ENCODE measurements at places on chromosomes 1 and 21.
A peak's percentile ranks its signal among the peaks of the same experiment; 100 is the strongest.

- DNase-seq = peak; percentile 70
These were observed 4.5 kb downstream of the KCNJ9 start for GRCh38 chr1:160085686-160086455.

DNA sequence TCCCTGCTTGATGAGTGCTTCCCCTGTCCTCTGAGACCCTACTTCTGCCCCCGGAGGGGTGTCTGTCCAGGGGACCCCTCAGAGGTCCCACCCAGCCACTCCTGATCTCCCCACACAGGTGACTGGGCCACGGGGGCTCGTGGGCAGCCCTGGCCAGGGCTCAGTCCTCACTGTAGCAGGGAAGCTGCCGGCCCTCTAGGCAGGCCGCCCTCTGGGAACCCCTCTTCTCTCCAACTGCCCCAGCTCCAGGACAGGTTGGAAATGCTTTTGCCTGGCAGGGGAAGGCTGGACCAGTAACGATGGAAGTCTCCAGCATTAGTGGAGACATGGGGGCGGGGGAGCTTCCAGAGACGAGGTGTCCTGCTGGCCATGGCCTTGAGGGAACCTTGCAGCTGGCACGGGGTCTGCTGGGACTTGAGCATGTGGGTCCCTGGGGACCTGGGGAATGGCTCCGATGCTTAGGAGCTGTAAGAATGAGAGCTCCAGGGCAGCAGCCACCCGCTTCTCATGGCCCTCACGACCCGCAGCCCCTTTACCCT is 3.1 kb upstream of the FNDC10 start:
- no peak for DNase-seq

GRCh38 chr1:229368347-229368746 is 25.5 kb upstream of the CCSAP start:
- DNase-seq = no peak

DNA sequence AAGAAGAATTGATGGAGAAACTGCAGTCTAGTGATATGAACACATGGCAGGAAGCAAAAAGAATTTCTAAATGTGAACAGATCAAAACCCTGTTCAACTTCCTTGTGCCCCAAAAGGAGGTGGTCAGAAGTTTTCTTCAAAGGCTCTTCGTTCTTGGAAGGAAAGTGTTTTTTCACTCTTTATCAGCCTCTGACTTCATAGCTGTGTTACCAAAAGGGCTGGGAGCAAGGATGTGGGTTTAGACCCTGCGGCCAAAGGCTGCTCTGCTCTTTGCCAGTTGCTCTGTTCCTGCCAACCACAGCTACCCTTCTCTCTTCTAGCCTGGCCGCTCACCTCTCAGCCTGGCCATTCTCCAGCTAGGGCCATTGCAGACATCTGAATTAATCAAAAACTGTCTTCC is 53.8 kb downstream of the PTGER3 start:
- no peak for DNase-seq

DNA sequence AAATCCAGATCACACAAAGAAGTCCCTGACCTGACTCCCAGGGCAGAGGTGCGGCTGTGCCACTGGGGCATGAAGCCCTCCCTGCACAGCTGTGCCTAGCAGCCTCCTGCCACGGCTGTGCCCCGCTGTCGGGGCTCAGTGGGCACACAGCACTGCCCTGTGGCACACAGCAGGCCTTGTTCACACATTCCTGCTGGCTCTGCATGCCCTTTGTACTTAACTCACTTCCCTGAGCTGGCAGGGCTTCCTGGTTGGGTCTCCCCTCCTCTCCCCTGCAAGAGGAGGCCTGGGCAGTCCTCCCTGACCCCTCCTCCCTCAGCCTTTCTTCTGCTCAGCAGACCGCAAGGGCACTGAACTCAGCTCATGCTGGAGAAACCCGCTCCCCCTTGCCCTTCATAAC is 14.8 kb downstream of the LHX4 start:
- no peak for DNase-seq

DNA sequence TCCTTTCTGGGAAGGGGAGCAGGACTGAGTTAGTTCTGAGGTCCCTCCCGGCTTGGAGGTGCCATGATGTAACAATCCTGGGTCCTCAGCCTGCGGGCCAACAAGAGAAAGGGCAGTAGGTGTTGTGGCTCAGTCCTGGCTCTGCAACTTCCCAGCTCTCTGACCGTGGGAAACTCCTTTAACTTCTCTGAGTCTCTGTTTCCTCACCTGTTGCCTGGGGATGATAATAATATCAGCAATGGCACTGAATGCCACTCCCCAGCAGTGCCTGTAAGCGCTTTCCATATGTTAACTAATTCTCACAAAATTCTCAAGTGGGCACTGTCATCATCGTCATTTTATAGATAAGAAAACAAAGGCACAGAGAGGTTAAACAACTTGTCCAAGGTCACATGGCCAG is 2.3 kb downstream of the PADI3 start:
- DNase-seq = no peak

DNA sequence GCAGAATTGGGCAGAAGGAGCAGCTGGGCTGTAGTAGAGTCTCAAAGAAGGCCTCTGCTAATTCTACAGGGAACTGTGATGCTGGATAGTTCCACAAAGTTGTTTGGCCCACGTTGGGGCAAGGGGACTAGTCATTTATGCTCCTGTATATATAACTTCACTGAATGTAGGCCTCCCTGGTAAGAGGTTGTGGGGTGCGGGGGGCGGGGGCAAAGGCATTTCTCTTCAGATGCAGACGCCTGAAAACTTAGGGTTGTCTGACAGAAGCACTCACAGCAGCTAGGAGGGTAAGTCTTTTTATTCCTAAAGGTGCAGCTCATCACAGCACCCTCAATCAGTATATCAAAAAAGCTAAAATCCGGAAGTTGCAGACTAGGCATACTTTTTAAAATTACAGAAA is 38.5 kb upstream of the DENND1B start:
- no peak for DNase-seq

DNA sequence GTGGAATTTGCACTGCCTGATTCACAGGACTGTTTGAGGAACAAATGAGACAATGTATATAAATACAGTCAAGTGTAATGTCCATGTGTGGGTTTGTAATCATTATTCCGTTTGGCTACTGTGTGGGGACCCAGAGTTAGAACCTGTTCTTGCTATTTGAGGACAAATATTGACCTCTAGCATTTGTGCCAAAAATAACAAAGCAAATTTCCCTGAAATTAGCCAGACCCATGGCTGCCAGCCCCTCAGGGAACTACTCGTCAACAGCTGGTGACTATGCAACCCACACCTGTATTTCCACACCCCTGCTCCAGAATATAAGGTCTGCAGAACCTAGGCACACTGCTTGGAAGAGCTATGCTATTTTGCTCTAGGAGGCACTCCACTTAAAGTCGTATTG is 70.7 kb downstream of the KCNJ6 start:
- no peak for DNase-seq

- DNase-seq = no peak
These were observed 20.7 kb upstream of the CLIC4 start for GRCh38 chr1:24724345-24725208.

GRCh38 chr1:24984300-24984699 is 54.2 kb upstream of the RUNX3 start:
- no peak for DNase-seq

DNA sequence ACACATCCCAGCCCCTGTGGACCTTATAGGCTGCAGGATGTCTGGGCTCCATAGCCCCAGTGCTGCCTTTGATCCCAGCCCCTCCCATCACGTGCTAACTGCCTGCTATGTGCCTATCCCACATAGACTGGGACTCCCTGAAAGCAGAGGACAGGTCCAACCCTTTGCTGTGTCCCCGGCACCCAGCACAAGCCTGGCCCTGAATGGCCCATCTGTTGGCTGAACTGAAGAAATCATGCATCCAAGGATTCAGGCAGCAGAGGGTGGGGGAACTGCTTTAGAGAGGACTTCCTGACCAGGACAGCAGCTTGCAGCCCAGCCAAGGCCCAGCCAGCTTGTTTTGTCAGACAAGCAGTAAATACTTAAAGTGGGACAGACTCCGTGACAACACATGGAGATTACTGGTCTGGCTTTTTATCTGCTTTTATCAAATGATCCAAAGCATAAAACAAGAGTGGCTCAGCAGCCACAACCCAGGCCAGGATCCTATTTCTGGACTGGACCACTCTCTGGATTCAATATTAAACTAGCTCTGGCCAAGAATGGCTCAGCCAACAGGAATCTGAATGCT is 69.3 kb downstream of the GLIS1 start:
- no peak for DNase-seq

GRCh38 chr1:228980232-228980937 is 245.1 kb downstream of the RHOU start:
- no peak for DNase-seq

DNA sequence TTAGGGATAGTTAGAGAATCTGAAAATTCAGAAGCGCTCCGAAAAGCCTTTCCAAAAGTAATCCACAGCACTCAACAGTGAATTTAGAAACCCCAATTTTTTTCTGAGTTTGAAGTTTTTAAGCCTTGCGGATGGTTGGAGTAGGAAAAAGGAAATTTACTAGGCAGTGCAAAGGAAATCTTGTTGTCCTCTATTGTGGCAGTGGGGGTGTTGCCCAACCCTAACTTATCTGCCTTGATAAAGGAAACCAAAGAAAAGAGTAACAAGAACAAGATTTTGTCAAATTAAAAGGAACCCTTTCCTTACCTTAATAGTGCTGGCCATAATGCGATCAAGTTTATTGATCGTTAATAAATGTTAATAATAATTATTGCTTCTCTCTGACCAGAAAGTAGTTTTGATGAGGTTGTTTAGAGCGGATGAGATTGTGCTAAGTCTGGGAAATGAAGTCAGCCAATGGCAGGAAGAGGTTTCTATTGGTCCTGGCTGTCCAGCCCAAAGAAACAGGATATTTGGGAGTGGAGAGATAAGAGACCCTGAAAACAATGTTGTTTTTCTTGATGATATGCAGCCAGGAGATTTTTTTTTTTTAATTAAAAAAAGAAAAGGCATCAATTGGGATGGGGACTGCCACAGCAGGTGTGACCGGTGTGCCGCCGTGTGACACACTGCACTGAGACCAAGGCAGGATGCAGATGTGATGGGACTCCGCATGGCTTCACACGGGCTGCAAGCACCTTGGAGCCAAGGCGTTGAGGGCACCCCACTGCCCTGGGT is at the start of gene ERG:
ERG (minus strand) TSS at position 421 of the 777 bp plus-strand sequence; CDS start at position 324, 97 bp downstream.
- DNase-seq = no peak

GRCh38 chr1:30604801-30605440 is 118.5 kb downstream of the MATN1 start:
- DNase-seq = no peak

DNA sequence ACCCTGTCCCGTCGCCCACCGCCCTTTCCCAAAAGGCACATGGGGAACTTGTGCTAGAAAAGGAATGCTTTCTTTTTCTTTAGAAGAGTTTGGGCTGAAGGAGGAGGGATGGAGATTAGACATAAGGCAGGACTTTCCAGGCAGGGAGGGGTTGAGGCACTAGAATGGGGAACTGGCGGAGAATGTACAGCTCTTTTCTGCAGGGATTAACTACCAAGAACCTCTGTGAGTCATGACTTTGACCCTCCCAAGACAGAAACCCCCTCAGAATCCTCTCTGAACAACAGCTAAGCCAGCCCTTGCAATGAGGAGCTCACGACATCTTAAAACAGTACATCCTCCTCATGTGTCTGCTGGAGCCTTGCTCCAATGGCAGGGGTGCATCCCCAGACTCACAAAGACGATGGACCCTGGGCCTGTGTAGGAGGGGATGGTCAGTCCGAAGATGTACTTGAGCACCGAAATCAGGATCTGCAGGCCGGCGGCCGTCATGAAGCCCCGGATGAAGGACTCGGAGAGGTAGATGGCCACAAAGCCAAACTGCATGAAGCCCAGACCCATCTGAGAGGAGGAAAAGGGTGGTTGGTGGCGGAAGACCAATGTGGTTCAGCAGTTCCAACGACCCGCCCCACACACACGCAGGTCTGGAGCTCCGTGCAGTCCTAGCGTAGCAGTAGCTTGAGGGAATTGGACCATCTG is 13.6 kb downstream of the SLC26A9 start:
- no peak for DNase-seq

- DNase-seq = no peak
These were observed 142.2 kb downstream of the URB2 start for GRCh38 chr1:229768232-229768631.

GRCh38 chr1:55886856-55887712 is 671.9 kb upstream of the USP24 start:
- no peak for DNase-seq

- peak; percentile 77 for DNase-seq
These were observed 12.5 kb downstream of the TRAF3IP3 start for GRCh38 chr1:209768354-209768774.

- DNase-seq = no peak
These were observed 155.9 kb downstream of the PLXNA2 start for GRCh38 chr1:208088319-208088718.

GRCh38 chr1:6490181-6491080 is 1.0 kb downstream of the PLEKHG5 start:
- DNase-seq = peak; percentile 60

- DNase-seq = no peak
These were observed 3.3 kb upstream of the GUCA2A start for GRCh38 chr1:42167611-42168390.

- no peak for DNase-seq
These were observed 12.3 kb upstream of the PHC2 start for GRCh38 chr1:33443080-33443704.
